ENCODE measurements at places on chromosomes 7 and 10.
A peak's percentile ranks its signal among the peaks of the same experiment; 100 is the strongest.

DNA sequence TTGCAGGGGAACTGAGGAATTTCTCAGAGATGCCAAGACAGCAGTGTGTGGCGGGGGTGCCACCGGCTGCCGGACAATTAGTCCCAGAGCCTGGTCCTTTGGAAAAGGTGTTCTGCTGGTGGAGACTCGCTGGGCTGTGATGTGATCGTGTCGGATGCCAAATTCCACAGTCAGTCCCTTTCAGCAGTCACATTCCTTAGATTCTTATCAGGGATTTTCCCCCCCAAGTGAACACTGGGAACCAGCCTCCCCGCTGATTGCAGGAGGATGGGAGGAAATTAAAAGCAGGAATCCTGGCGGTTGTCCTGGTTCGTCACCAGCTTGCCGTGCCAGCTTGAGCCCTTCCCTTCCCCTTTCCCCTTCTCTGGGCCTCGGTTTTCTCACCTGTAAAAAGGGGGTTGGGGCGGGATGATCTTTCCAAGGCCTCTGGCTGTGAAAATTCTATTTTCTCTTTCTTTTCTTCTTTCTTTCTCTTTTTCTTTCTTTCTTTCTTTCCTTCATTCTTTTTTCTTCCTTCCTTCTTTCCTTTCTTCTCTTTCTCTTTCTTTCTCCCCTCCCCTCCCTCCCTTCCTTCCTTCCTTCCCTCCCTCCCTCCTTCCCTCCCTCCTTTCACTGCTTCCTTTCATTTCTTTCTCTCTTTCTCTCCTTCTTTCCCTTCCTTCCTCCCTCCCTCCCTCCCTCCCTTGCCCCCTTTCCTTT is 39.6 kb downstream of the COL26A1 start:
- DNase-seq = peak; percentile 79

DNA sequence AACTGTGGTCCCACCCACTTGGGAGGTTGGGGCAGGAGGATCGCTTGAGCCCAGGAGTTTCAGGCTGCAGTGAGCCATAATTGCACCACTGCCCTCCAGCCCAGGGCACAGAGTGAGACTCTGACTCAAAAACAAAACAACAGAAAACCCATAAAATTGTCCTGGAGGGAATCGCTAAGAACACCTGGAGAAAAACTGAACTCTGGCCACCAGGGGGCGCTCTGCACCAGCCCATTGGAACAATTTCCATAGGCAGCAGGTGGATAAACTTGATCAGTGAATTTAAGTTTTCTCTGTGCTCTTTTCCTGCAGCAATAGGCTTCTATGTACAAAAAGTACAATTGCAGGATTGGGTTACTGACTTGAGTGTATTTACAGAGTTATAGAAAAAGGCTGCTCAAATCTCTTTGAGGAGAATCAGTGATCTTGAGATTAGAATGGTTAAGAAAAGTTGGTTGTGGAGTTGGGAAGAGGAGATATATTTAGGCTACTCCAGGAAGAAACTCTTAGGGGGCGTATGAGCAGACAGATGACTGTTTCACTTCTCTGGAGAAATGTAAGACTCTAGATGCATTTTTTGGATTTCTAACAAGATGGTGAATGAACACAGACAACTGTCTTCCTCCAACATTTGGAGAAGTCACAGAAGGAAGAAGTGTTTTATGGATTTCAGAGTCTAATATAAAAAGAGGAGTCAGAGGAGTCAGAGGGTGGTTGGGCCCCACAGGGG is 274.9 kb upstream of the GALNT17 start:
- peak; percentile 52 for DNase-seq

DNA sequence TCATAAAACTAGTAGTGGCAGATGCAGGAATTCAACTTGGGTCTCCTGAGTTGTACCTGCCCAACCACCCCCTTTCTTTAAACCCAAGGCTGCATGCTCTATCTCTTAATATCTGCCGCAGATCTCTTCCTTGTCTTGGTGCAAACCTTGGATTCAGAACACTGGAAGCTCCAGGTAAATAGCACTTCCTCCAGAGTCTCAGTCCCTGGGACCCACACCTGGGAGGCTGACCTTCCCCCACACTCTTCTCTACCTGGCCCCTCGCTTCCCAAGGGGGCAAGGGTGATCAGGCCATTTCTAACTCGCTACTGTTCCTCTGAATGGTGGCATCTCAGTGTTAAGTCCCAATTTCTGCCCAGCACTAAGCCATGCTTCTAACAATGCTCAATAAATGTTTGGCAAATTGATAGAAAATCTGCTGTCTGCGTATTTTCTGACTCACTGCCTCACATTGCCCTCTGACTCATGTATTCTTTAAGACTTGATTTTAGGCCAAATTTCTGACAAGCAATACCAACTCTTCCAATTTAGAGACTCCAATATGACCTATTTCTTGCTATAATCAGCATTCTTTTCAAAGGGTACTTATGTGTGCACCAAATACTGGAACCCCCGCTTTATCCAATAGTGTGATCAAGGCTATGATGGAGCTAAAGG is 68.0 kb upstream of the PPP1R3C start:
- peak; percentile 75 for DNase-seq

GRCh38 chr7:151243045-151243349 is 5.5 kb downstream of the SMARCD3 start:
- DNase-seq = no peak

DNA sequence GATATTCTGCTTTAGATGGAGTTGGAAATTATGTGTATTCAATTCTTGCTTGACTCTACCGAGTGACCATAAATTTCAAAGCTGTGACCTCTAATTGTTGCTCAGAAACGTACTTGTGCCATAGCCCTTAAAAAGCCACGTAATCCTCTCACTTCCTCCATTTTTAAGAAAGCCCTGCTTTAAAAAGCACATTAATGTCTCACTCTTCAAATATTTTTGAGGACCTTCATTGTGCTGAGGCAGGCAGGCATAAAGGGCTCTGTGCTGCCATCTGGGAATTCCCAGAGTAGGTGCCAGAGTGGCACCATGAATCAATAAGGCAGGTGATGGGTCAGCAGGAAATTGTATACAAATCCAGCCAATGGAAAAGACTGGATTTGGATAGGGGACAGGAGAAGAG is 97.7 kb upstream of the FAM204A start:
- DNase-seq = no peak

- DNase-seq = no peak
These were observed 112.0 kb upstream of the MKX start for GRCh38 chr10:27857616-27858015.

DNA sequence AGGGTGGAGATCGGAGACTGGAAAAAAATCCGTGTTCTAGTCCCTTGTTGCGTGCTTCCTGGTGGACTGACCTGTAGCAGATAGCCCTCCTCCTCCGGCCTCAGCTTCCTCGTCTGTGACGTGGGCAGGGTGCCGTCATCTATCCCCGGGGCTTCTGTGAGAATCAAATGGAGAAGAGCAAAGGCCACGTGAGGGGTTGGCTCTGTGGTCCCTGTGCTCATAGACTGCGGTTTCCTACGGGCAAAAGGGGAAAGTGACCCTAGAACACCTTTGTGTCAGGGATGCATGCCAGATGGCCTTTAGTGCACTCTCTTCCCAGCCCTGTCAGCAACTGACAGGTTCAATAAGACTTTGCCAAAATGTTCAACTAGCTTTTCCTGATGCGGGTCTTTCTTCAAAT is 33.7 kb downstream of the GRK5 start:
- no peak for DNase-seq

DNA sequence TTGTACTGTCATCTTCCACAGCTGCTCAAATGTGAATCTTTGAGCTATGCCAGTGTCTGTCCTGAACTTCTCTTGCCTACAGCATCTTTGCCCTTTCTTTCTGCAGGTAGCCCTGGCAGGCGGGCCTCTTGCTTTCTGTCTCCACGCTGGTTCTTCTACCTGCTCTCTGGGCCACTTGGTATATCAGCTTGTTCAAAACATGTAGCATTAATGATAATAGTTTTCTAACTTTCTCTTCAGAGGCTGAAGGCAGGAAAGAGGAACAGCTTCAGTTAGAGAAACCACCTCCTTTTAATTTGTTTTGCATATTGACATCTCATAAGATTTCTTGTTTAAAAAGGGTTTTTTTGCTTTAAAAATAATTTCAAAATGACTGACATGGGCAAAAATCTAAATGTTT is 923 bp upstream of the FGL2 start:
- DNase-seq = no peak

GRCh38 chr10:70191161-70191971 is 21.1 kb upstream of the SAR1A start:
- peak; percentile 37 for DNase-seq

DNA sequence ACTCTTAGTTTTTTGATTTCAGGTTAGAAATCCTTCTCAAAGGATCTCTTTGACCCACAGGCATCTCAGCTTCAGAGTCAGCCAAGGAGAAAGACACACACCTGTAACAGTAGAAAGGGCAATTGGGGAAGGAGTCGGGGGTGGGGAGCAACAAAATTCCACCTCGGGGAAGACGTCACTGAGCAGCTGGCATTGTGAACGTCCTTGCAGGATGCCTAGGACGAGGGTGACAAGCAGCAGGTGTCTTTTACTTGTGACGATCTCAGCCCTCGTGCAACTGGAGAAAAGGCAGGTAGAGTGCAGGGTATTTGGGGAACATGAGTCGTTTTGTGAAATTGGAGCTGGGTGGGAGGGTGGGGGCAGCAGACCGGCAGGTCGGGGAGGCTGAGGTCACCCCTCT is 627.0 kb downstream of the ACTR3B start:
- DNase-seq = no peak

GRCh38 chr10:132257271-132257670 is 50.5 kb downstream of the STK32C start:
- no peak for DNase-seq

GRCh38 chr7:155590215-155591018 is 44.1 kb upstream of the CNPY1 start:
- no peak for DNase-seq

DNA sequence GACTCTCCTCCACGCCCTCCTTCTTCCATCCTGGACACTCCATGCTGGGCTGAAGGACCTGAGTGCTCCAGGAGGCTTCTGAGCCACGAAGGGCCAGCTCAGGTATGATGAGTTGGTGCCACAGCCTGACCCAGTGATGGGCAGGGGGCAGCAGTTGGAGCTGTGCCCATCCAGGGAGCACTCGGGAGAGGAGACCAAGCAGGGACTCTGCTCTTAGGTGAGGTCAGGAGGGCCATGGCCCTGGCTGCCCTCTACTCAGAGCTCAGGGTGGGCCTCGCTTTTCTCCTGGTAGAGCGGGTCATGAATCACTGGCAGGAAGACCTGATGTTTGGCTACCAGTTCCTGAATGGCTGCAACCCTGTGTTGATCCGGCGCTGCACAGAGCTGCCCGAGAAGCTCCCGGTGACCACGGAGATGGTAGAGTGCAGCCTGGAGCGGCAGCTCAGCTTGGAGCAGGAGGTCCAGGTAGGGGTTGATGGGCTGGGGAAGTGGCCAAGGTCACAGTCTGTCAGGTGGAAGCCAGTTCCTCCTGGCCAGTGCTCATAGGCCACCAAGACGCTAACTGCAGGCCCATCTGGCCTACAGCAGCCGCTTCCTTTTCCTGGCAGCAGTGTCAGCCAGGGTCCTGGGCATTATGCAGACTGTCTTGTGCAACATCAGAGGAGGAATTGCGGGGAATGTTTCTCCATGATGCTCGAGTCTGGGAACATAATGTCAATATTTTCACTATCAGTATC is 50.8 kb downstream of the ALOX5 start:
- no peak for DNase-seq

GRCh38 chr7:38686888-38687287 is 55.7 kb upstream of the AMPH start:
- no peak for DNase-seq

GRCh38 chr10:124860426-124860825 is 58.8 kb downstream of the ABRAXAS2 start:
- DNase-seq = no peak

DNA sequence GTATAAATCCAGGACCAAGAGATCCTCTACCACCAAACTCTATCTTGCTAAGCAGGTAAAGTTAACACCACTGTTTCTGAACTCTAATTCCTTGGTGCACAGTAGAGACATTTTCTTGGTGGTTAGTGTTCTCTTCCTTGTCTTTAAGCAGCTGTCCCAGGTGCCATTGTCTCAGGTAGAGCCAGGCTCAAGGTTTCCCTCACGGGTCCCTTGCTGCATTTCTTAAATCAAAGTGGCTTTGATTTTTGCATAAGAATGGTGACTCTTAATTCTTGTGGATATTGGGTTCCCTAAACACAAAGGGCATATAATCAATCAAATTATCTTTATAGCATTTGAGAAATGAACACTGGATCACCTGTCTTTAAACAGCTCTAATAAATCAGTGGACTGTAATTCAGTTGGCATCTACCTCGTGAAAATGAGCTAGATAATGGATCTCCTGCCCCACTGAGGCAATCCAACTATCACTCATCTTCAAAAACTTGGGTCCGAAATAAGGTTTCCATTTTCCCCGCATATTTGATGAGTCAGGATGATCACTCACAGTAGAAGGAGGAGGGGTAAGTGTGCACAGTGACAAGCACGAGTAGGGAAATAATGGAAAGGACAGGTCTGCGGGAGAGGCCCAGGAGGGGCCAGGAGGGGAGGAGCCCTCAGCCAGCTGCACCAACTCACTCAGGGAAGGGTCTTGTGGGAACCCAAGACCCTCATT is 2.4 kb downstream of the ABCC2 start:
- peak; percentile 44 for DNase-seq

DNA sequence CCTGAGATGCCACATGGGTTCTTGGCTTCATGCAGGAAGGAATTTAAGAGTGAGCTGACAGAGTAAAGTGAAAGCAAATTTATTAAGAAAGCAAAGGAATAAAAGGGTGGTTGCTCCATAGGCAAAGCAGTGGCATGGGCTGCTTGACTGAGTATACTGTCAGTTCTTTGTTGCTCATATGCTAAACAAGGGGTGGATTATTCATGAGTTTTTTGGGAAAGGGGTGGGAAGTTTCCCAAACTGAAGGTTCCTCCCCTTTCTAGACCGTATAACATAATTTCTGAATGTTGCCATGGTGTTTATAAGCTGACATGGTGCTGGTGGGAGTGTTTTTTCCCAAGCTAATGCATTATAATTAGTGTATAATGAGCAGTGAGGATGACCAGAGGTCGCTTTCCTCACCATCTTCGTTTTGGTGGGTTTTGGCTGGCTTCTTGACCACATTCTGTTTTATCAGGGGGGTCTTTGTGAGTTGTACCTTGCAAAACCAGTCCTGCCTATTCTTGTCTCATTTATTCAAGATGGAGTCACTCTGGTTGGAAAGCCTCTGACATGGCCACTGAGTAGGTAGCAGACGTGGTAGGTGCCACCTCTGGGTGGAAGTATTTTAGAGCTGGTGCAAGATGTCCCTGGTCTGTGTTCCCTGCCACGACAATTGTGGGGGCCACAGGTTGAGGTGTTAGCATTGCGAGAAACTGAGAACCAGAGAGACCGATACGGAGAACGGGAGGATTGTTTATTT is 107.5 kb upstream of the SDK1 start:
- DNase-seq = no peak

GRCh38 chr7:137771679-137772078 is 75.1 kb downstream of the DGKI start:
- peak; percentile 95 for DNase-seq

GRCh38 chr10:76125900-76126299 is 694.5 kb downstream of the LRMDA start:
- no peak for DNase-seq

DNA sequence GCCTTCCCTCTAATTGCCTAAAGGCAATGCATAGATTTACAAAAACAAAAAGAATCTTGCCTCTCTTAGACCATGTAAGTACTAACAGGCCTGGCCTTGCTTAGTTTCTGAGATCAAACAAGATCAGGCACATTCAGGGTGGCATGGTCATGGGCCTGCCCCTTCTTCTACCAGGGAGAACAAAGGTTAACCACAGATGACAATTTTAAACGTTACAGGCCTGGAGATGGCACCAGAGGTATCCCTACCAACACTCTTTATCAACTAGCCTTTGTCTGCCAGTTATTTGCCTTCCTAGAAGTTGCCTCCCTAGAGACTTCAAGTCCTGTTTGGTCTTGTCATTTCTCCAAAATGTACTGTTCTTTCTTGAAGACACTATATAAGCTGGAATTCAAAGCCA is 252.6 kb downstream of the DOCK4 start:
- no peak for DNase-seq

- DNase-seq = no peak
These were observed 91.6 kb downstream of the ELMO1 start for GRCh38 chr7:37356911-37357636.
